ENCODE measurements at places on chromosomes 1 and 21.
A peak's percentile ranks its signal among the peaks of the same experiment; 100 is the strongest.

- no peak for DNase-seq
These were observed 19.1 kb upstream of the CGN start for GRCh38 chr1:151492120-151492519.

- no peak for DNase-seq
These were observed 42.1 kb upstream of the MPZL1 start for GRCh38 chr1:167679714-167680113.

DNA sequence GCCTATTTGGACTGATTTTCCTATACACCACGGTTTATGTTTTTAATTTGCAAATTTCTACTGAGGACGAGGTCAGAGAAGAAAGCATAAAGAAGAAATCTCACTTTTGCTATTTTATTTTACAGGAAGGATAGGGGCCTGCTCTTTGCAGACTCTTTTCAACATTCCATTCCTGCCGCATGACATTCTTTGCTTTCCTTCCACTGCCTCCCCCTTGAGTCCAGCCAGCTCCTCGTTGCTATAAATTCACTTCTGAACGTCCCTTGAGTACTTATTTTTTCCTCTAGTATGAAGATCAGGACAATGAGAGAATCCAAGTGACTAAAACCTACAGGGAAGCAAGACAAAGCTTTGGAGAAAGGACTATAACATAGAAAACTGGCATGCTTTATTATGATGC lies 53.4 kb upstream of the PTGFR start:
- no peak for DNase-seq

- no peak for DNase-seq
These were observed 119.7 kb upstream of the C1orf174 start for GRCh38 chr1:4019606-4020331.

DNA sequence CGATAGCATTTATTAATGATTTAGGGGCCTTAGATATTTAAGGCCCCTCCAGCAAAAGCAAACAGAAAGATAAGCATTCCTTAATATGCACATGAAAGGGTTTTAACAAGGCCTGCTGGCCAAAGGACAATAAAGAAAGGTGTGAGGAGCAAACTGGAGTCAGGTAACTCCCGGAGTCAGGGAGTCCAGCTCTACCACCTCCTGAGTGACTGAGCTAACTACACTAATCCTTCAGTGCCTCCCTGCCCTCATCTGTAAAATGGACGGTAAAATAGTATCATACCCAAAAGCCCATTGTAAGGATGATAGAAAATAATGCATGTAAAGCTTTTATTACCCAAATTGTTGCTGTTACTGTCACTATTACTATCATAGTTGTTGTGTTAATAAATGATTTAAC lies 161.7 kb downstream of the SIPA1L2 start:
- DNase-seq = no peak

GRCh38 chr1:46011121-46011695 lies 121.2 kb downstream of the PIK3R3 start:
- DNase-seq = no peak

DNA sequence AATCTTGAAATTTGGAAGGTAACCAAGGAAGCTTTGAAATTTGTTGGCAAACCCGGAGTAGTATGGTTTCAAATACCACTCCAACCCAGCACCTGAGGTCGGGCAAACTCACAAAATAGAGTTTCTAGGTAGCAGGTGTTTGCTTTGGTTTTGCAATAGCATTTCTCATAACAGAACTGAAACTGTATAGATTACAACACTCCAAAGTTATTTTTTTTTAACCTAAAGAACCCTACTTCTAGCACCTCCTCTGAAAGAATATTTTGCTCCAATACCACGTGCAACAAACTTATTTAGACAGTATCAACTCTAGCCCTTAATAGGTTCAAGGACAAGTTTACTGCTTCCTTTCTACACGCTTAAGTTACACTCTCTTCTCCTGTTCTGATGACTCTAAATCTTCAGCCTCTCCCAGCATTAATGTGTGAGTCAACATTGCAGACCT lies 178.5 kb upstream of the FMN2 start:
- DNase-seq = no peak

GRCh38 chr1:24906760-24907490 lies 23.2 kb downstream of the RUNX3 start:
- no peak for DNase-seq

- DNase-seq = no peak
These were observed 10.9 kb downstream of the PCSK9 start for GRCh38 chr1:55050283-55050682.

- DNase-seq = no peak
These were observed 27.4 kb downstream of the DTL start for GRCh38 chr1:212062832-212063438.

- DNase-seq = no peak
These were observed 38.3 kb downstream of the IL6R start for GRCh38 chr1:154443274-154444013.

DNA sequence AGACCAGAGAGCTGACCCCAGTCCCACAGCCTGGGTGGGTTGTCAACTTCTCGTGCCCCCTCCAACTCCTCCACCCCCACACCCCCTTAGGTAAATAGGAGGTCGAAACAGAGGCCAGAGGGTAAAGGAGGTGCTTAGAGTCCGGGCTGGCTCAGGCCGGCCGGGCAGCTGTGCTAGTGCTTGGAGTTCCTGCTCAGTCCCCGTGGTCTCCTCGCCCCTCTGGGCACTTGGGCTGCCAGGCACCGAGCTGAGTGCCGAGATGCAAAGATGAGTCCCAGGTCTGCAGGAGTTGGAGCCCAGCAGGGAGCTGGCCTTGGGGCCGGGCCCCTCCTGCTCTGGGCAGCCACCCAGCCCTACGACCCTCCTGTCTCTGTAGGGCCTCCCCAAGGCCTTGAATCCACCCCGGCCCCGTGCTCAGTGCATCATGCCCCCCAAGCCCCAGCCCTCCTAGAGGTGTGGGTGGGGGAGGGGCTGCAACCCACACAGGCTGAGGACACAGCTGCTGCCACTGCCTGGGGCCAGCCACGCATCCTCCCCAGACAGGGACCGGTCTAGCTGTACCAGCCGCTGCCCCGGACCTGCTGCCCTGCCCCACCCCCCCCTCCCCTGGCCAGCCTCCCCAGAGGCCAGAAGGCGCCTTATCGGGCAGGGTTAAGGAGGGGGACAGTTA lies 1.9 kb downstream of the SMIM1 start:
- no peak for DNase-seq

- no peak for DNase-seq
These were observed 919 bp downstream of the CTSS start for GRCh38 chr1:150764617-150765101.

DNA sequence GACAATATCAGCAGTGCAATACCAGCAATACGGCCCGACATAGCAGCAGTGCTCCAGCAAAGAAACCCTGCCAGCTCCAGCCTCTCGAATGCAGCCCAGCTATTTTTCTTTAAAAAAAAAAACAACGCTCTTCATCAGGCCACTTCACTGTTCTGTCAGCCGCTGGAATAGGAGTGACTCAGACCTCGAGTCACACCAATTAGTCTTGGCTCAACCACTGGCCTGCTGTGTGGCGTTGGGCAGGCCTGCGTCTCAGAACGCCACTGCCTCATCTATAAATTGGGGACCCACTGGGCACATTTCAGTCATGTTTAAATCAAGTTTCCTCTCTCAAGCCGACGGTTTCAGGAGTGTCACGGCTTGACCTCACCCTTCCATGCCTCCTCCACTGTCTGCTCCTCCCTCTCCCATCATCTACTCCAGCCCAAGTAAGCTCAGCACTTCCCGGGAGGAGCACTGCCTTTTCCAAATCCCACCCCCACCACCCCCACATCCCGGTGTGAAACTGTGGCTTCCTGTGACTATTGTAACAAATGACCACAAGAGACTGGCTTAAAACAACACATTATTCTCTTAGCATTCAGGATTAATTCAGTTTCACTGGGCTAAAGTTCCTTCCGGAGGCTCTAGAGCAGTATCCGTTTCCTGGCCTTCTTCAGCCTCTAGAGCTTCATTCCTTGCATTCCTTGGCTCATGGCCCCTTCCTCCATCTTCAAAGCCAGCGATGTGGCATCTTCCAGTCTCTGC lies 71.9 kb upstream of the EFHD2 start:
- no peak for DNase-seq

- DNase-seq = no peak
These were observed 31.0 kb upstream of the EFCAB14 start for GRCh38 chr1:46749921-46750404.

GRCh38 chr1:164614316-164614715 lies 55.3 kb downstream of the PBX1 start:
- no peak for DNase-seq

DNA sequence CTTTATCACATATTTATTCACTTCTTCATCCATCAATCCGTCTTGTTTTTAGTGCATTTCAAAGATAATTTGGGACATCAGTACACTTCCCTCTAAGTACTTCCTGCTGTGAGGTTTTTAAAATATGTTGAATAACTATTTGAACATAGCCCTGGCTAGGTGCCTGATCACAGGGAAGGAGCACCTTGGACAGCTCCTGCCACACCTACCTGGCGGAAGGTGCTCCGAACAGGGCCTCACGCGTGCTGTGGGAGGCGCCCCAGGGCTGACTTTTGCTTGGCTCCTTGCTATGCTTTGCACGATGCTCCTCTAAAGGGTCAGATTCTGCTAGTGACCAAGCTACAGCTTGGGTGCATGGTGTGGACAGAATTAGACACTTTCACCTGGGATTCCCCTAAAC lies 4.9 kb upstream of the ATXN7L2 start:
- DNase-seq = no peak

DNA sequence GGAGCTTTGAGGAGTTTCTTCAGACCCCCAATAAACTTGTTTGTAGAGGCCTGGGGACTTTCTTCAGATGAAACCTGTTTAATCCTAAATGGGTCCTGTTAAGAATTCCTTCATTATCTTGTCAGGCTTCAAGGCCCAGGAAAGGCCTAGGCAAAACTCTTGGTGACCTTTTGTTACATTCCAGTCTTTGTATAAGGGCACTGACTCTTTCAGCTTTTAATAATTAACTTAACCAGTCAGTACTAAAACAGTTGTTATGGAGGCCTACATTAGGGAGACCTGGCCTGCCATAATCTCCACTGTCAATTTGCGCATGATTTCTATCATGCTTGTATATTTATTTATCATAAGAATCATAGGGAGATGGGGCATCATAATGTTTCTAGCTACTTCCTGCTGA lies 110.2 kb downstream of the FCRL5 start:
- no peak for DNase-seq

GRCh38 chr1:150164224-150164623 lies 14.5 kb downstream of the PLEKHO1 start:
- no peak for DNase-seq

DNA sequence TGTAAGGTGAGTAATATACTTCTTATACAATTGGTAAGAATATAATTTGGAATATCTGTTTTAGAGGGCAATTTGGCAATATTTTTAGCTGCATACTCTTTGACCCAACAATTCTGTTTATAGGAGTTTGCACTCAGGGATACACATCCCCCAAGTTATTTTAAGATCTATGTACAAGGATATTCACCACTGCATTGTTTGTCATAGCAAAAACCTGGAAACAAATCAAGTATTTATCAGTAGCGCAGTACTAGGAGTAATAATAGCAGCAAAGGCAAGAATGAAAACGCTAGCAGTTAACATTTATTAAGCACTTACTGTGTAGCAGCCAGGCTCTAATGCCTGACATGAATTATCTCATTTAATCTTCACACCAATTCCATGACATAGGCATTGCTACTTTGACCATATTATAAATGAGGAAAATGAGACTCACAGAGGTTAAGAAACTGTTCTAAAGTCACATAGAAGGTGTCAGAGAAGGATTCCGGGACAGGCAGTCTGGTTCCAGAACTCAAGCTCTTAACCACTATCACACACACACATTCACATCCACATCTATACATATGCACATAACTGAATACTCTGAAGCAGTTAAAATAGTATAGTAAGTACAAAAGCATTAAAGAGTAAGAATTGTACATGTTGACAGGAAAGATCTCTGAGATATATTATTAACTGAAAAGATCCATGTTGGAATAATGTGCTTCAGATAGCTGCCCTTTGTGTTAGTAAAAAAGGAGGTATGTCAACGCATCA lies 30.6 kb downstream of the PHC2 start:
- no peak for DNase-seq

DNA sequence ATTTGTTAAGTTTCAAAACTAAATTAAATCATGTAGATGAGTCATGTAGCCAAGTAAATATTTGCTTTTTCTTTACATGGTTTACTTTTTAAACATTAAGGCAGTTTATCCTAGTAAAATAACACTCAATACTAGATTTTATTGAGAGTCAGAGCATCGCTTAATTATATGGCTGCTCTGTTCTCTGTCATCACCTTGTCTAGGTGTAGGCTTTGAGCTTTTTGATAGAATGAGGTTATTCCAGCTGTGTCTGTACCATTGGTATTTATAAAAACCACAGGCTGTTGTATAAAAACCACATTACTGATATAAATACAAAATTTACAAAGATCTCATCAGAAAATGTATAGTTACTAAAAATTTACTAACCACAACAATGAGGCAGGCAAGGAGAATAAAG lies 42.5 kb upstream of the GPR52 start:
- no peak for DNase-seq

DNA sequence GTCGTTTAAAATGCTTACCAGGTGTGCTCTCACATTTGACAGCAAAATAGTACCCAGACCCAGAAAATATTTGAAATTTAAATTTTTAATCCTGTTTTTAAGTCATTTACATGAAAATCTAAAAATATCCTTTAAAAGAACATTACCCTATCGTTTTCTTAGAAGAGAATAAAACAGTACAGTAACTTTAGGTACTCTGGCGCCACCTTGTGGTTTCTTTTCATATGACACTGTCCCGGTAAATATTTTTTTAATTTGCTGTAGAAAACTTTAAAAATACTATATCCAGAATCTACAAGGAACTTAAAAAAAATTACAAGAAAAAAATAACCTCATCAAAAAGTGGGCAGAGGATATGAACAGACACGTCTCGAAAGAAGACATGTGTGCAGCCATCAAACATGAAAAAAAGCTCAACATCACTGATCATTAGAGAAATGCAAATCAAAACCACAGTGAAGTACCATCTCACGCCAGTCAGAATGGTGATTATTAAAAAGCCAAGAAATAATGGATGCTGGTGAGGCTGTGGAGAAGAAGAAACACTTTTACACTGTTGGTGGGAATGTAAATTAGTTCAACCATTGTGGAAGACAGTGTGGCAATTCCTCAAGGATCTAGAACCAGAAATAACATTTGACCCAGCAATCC lies 129.2 kb downstream of the RGS21 start:
- peak; percentile 9 for DNase-seq

DNA sequence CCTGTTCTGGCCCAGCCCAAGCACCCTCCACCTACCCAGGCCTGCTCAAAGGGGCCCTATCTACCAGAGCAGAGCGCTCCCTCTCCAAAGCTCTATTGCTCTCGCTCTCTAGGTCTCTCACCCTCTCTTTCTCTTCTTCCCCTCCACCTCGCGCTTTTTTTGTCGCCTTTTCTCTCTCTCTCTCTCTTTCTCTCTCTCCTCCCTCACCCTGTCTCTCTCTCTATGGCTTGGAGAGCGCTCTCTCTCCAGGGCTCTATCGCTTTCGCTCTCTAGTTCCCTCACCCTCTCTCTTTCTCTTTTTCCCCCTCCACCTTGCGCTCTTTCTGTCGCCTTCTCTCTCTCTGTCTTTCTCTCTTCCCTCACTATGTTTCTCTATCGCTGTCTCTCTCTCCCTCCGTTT lies 3.4 kb upstream of the ZNF678 start:
- DNase-seq = no peak
